Thoracic aorta (tissue), 2 donors: ENCODE measurements at places on chromosomes 2 and 18. TPM values are rescaled to one million over a fixed set of nuclear protein-coding genes. Genes with fewer than 3 reads are reported as not detected.

DNA sequence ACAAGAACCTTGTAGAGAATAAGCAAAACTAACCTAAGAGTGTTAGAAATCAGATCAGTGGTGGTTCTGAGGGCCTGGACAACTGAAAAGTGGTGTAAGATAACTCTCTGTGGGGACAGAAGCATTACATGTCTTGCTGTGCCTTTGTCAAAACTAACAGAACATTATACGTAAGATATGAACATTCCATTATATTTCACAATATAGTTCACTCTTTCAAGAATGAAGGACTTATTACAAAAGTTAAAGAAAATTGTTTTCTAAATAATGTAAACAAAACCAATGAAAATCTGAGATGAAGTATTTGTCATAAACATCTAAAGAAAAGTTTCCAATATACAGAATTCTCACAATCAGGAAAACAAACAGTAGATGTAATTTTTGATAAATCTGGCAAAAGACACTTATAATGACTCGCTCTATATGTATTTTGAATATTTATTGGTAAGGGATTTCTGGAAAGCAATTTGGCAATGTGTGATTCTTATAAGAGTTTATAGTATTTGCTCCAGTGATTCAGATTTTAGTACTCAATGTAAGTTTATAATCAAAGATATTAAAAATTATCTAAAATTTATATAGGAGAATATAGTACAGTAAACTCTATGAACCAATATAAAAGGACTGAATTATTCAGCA, 258.4 kb downstream of the CD226 start:
- DNase-seq = no peak
- H3K27me3 ChIP-seq = no peaks in the 10 kb centered on the region
- no peaks in the 10 kb centered on the region for H3K36me3 ChIP-seq
- H3K4me3 ChIP-seq = no peak overlapping the region
- no peak overlapping the region for H3K27ac ChIP-seq
- no peaks in the 10 kb centered on the region for H3K4me1 ChIP-seq

DNA sequence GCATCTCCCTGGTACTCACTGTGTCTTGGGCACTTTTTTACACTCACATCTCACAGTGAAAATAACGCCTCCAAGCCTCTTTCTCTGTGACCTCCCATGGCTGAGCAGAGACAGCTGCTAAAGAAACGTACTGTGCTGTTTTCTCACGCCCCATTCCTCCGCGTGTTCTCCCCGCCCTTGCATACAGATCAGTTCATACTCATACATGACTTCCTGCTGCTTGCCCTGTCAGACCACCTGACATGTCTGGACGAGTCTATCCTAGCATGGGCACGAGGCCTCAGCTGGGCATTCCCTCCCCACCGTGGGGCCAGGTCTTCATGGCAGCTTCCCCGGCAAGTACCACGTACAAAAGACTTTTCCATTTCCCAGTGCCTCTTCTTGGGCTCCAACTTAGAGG, 21.2 kb upstream of the IL1A start:
- H3K4me1 ChIP-seq = no peaks in the 10 kb centered on the region
- no peak overlapping the region for H3K27ac ChIP-seq
- no peaks in the 10 kb centered on the region for H3K27me3 ChIP-seq
- DNase-seq = no peak
- no peaks in the 10 kb centered on the region for H3K36me3 ChIP-seq
- no peak overlapping the region for H3K4me3 ChIP-seq

The SERPINB4 gene
- total RNA-seq = not detected

The SLC11A1 gene
- 190 TPM for total RNA-seq

- no peaks in the 10 kb centered on the region for H3K4me1 ChIP-seq
- no peak for DNase-seq
- H3K36me3 ChIP-seq = no peaks in the 10 kb centered on the region
- H3K27ac ChIP-seq = no peak overlapping the region
Measured at GRCh38 chr18:57347784-57348183, 4.6 kb upstream of the ST8SIA3 start.

The HIBCH gene
- total RNA-seq = 31.4 TPM

- no peaks in the 10 kb centered on the region for H3K4me1 ChIP-seq
- H3K27ac ChIP-seq = no peak overlapping the region
- DNase-seq = no peak
- H3K27me3 ChIP-seq = no peaks in the 10 kb centered on the region
Measured at GRCh38 chr2:199999166-199999565, 43.8 kb downstream of the MAIP1 start.

DNA sequence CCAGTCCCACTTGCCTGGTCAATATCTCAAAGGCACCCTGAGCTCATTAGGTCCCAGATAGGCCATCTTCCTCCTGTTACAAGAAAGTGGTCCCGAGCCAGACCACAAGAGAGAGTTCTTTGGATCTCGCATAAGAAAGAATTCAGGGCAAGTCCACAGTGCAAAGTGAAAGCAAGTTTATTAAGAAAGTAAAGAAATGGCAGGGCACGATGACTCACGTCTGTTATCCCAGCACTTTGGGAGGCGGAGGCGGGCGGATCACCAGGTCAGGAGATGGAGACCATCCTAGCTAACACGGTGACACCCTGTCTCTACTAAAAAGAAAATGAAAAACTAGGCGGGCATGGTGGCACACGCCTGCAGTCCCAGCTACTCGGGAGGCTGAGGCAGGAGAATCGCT, 10.8 kb upstream of the SMAD7 start:
- no peaks in the 10 kb centered on the region for H3K36me3 ChIP-seq
- H3K27ac ChIP-seq = no peak overlapping the region

The KIAA2012 gene
- not detected for total RNA-seq

- no peak overlapping the region for H3K4me3 ChIP-seq
- H3K4me1 ChIP-seq = peaks cover 8% of the 10 kb centered on the region
- H3K27me3 ChIP-seq = no peaks in the 10 kb centered on the region
- H3K36me3 ChIP-seq = no peaks in the 10 kb centered on the region
- no peak for DNase-seq
Measured at GRCh38 chr2:102615620-102616436, 3.5 kb upstream of the SLC9A2 start.

GRCh38 chr2:229633556-229633955, 80.8 kb downstream of the DNER start:
- no peak overlapping the region for H3K4me3 ChIP-seq
- no peaks in the 10 kb centered on the region for H3K4me1 ChIP-seq
- H3K27me3 ChIP-seq = no peaks in the 10 kb centered on the region
- no peaks in the 10 kb centered on the region for H3K36me3 ChIP-seq
- no peak overlapping the region for H3K27ac ChIP-seq

GRCh38 chr2:203548887-203549286, 13.8 kb upstream of the RAPH1 start:
- H3K4me3 ChIP-seq = no peak overlapping the region
- H3K27ac ChIP-seq = no peak overlapping the region
- DNase-seq = no peak
- H3K4me1 ChIP-seq = no peaks in the 10 kb centered on the region
- no peaks in the 10 kb centered on the region for H3K36me3 ChIP-seq
- no peaks in the 10 kb centered on the region for H3K27me3 ChIP-seq

The ATAD2B gene
- total RNA-seq = 80.7 TPM

DNA sequence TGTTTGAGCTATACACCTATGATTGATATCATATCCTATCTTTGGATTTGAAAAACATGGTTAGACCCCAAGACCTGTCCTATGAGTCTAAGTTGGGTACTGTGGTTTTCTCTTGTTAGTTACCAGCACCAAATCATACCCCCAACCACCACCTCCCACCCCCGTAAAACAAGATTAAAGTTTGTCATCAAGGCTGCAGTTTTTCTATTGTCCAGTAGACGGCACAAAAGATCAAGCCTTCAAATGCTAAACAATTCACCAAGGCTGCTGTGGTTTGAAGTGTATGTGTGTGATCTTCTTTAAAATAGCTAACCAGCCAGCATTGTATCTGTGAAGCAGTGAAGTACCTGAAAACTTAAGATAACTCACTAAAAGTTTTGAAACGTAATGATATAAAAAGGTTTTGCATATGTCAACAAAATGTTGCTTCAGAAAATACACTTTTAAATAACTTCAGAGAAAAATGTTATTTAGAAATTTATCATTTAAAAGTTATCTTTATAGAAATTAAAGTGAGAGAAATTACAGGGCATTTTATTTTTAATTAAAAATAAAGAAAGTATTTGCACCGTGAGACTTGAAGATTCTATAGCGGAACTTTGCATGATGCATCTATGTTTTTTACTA, 5.8 kb upstream of the MEIS1 start:
- no peak overlapping the region for H3K27ac ChIP-seq
- no peak overlapping the region for H3K4me3 ChIP-seq
- H3K4me1 ChIP-seq = peaks cover 6% of the 10 kb centered on the region
- no peak for DNase-seq
- H3K27me3 ChIP-seq = no peaks in the 10 kb centered on the region

DNA sequence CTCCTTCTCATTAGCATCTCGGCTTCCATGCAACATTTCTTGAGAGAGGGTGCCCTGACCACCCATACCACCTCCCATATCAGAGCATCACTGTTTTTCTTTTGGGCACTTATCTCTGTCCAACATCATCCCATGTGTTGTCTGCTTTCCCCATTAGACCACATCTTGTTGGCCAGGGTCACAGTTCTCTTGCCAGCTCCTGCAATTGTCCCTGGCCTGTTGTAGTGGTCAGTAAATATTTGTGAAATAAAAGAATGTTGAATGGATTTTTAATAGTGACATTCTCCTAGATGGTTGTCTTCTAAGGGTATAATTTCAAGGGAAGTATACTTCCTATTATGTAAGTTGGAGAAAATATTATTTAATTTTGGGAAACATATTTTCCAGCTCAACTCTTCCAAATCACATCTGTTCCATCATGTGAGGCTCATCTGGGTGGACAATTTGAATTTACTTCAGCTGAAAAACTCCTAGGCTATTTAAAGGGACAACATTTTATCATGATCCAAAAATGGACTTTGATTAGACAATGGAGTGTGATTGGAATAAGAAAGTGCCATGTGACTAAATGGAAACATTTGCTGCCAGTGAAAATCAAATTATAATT, 83.0 kb downstream of the MOGAT1 start:
- no peak overlapping the region for H3K4me3 ChIP-seq
- DNase-seq = no peak
- peak overlapping the region; percentile 92 for H3K27ac ChIP-seq
- peaks cover 16% of the 10 kb centered on the region for H3K4me1 ChIP-seq

DNA sequence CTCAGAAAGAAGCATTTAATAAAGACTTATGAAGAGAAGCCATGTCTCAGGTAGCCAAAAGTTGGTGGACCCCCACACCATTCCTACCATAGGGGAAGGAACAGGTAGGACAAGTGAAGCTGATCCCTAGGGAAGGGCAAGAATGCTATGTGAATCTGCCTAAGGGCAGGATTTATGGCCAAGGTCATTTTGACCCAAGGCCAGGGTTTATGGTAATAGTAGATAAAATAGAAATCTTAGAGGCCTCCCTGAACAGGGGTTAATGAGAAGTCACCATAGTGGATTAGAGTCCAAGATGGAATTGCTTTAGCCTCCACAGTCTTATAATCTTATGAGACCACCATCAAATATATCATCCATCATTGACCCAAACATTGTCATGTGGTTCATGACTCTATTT, 26.0 kb upstream of the UBE2F start:
- no peak overlapping the region for H3K4me3 ChIP-seq
- no peak overlapping the region for H3K27ac ChIP-seq
- H3K27me3 ChIP-seq = no peaks in the 10 kb centered on the region
- no peaks in the 10 kb centered on the region for H3K4me1 ChIP-seq
- H3K36me3 ChIP-seq = no peaks in the 10 kb centered on the region

DNA sequence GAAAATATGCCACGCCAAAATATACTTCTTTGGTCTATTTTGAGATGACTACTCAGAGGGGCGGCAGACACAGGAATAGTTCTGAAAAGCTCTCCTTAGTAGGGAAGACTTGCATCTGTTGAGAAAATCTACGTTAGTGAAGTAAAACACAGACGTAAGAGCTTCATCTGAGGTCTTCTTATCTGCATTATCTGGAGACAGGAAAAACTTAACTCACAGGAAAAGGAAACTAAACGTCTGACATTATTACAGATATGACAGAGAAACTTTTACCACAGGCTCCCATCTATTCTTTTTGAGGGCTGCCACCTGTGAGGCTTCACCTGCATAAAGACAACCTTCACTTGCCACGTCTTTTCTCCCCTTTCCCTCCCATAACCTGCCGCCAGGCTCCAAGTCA, 1295.7 kb downstream of the LRP1B start:
- no peaks in the 10 kb centered on the region for H3K4me1 ChIP-seq
- no peak for DNase-seq
- H3K4me3 ChIP-seq = no peak overlapping the region
- no peaks in the 10 kb centered on the region for H3K27me3 ChIP-seq
- H3K36me3 ChIP-seq = no peaks in the 10 kb centered on the region
- no peak overlapping the region for H3K27ac ChIP-seq

DNA sequence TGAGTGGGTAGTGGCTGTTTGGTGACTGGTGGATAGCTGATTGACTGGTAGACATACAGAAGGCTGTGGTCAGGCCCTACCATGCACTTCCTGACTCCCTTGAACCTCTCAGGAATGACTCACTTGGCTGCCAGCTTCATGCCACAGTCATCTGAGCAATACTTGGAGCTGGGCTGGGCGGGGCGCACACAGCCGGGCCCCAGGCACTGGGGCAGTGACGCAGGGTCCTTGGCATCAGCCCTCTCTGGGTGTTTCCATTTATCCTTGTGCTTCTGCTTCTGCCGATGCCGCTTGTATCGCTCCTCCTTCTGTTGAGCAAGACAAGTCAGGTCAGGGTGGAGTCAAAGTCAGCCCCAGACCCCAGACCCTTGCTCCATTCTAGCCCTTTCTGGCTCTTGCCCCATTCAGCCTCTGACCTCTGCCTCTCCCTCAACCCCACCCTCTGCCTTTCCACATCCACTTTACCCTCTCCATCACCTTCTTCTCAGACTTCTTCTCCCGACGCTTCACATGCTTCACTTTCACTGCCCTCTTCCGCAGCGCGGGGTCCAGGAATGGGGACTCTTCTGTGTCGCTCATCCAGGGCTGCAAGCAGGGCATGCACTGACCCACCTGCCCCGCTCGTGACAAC, 3.0 kb upstream of the MBD1 start:
- no peaks in the 10 kb centered on the region for H3K27me3 ChIP-seq
- H3K27ac ChIP-seq = no peak overlapping the region
- H3K4me3 ChIP-seq = no peak overlapping the region
- H3K36me3 ChIP-seq = peaks cover 16% of the 10 kb centered on the region

The TWIST2 gene
- total RNA-seq = 41.4 TPM

DNA sequence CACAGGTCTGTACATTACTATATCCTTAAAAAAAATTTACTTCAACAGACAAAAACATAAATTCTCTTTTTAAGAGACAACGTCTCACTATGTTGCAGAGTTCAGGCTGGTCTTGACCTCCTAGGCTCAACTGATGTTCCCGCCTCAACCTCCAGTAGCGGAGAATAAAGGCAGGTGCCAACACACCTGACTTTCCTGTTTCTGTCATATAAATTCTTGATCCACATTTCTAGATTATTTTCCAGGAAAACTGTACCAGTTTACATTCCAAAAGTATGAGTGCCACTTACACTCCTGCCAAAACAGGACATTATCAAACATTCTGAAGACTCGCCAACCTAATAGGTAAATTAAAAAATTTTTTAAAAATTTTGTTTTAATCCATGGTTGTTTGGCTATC, 48.6 kb downstream of the PUM2 start:
- H3K4me1 ChIP-seq = peaks cover 6% of the 10 kb centered on the region
- H3K27ac ChIP-seq = no peak overlapping the region
- peaks cover 17% of the 10 kb centered on the region for H3K36me3 ChIP-seq

DNA sequence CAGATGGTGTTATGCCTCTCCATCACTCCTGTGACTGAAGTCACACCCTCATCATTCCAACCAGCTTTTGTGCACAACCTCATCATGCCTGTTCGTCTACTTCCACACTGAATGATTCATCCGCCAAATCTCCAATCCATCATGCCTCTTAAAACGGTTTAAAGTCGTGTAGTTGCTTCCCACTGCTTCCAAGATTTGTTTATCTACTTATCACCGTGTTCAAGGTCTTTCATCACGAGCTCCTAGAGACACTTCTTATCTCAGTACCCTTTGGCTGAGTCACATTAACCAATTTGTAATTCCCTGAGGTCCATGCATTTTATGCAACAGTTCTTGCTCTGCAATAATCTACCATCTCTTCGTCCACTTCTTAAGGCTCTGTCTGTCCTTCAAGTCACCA, 592.3 kb upstream of the ID2 start:
- DNase-seq = no peak
- no peaks in the 10 kb centered on the region for H3K27me3 ChIP-seq
- no peak overlapping the region for H3K4me3 ChIP-seq
